ENCODE measurements at places on chromosomes 5 and 9.

DNA sequence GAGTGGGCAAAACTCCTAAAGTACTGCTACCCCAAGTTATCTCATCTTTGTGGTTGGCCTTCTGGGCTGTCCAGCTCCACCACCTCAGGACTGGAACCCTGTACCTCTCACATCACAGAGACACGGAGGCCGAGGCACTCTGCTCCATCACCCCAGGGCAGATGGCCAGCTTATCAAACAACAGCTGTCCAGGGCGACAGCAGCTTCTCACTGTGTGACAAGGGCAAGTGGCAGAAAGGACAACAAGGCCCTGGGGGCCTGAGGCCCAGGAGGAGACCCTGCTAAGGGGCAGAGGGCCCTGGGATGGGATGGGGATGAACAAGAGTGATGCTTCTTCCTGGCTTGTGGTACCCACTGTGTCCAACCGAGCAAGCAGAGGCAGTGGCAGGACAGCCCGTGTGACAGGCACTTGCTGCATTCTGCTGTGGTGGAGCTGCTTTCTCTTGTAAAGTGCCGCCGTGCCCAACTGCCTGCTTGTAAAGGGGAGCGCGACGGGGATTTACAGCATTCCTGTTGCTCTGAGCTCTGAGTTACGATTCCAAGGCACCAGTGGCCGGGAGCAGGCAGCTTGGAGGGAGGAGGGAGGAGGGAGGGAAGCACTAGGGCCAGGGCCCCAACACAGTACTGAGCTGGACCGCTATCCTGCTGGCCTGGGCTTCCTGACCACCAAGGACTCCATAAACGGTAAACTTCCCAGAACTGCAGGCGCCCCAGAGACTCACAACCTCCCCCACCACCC, 71.2 kb downstream of the SHB start:
- no peak for DNase-seq

DNA sequence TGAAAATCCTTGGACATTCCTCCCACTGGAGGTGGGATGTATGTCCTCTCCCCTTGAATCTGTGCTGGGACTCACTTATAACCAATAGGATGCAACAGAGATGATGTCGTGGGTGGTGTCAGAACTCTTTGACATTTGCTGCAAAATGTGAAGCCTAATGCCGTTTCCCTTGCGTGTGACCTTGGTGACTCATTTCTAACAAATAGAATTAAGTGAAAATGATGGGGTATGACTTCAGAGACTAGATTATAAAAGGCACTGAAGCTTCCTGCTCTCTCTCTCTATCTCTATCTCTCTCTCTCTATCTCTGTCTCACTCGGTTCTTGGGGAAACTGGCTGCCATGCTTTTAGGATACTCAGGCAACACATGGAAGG, 126.1 kb upstream of the STC2 start:
- DNase-seq = no peak

GRCh38 chr9:37908283-37908682, 4.4 kb upstream of the SLC25A51 start:
- no peak for DNase-seq

DNA sequence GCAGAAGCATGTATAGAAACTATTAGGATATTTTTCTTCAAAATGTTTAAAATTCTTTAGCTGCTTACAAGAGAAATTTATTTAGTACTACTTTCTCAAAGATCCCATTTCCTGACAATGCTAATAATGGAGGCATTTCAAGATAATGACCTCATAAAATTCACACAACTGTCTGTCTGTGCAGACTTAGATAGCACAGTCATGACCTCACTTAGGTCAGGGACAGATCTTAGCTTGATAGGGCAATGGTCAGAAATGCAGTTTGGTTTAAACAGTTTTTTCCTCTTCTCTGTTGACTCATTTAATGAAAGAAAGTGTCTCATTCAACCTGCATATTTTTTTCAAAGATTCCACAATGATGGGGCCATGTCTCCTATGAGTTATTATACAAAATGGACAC, 128.4 kb downstream of the GRIA1 start:
- no peak for DNase-seq

- no peak for DNase-seq
Observed at GRCh38 chr5:76766746-76767145, 50.8 kb downstream of the F2R start.

- DNase-seq = no peak
Observed at GRCh38 chr5:96562614-96563013, 99.6 kb upstream of the CAST start.

GRCh38 chr5:54460181-54460919, 4.9 kb downstream of the HSPB3 start:
- no peak for DNase-seq
